Dorsolateral prefrontal cortex (tissue), 122 donors: ENCODE measurements at places on chromosomes 1 and 21.

GRCh38 chr21:26782747-26783146 is 62.5 kb downstream of the ADAMTS1 start:
- no peak for DNase-seq

DNA sequence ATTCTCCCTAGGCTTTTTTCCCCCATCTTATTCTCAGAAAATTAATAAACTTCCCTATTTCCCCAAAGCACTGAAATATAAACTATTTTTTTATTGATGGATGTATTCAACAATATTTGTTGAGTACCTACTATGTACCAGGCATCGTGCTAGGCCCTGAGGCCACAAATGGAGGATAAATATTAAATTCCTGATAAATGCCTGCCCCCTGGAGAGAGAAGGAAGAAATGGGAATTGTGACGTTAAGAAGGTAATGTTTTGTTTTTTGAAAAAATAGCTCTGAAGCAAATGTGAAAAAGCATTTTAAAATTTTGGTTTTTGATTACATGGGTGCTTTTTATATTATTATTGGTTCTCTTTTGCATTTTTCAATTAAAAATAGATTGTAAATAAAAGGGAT is 60.5 kb upstream of the DPT start:
- no peak for DNase-seq

- no peak for DNase-seq
Measured at GRCh38 chr1:203547771-203548421, 53.9 kb downstream of the OPTC start.

- no peak for DNase-seq
Measured at GRCh38 chr1:201218409-201218808, 27.8 kb downstream of the IGFN1 start.

GRCh38 chr1:78591971-78592370 is 28.3 kb upstream of the IFI44L start:
- DNase-seq: no peak

DNA sequence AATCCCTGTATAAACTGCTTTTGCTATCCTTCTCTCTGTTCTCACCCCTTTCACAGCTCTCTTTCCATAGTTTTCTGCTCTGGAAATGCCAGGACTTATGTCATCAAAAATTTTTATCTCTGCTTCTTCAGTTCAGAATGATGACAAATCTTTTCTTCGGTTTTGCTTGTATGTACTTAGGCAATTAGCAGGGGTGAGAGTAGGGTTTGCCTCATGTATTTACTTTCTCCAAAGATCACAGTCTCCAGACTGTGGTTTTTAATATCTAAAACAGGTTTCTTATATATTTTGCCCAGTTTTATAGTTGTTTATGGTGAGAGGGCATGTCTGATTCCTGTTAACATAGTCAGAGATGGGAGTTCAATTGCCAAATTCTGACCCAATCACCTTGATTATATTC is 235.4 kb upstream of the LYPLAL1 start:
- DNase-seq: no peak

DNA sequence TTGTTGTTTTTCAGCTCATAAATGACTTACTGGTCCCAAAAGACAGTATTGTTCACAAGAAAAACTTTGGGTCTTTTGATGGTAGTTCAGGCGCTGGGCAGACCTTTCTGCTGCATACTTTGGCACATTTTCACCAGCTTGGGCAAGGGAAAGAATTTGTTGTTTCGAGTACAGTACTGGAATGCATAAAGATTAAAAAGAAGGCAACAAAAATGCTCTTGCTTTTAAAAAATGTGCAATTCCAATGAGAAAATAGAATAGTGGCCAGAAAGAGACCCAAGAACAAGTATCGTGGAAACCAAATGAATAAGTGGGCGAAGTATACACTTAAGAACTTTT is 56.0 kb downstream of the CLIC6 start:
- DNase-seq: no peak

GRCh38 chr1:234913278-234913649 is 215.4 kb downstream of the TOMM20 start:
- DNase-seq: no peak

DNA sequence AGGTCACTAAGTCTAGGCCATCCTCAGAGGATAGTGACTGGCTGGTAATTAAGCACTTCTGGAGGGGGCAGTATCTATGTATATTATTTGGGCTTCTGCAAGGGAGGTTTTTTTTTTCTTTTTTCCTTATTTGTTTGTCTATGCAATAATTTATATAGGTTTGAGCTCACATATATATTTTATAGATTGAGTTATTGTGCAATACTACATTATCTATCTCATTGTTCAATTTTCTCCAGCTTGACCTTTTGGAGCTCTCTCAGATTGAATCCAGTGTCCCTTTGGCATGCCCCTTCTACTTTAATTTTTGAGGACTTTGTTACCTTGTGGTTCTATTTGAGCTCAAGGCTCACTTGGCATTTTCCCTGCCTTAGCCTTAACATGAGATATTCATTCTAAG is 852.1 kb downstream of the KCNT2 start:
- DNase-seq: no peak

GRCh38 chr1:28301368-28302174 is 27.3 kb upstream of the MED18 start:
- DNase-seq: no peak

DNA sequence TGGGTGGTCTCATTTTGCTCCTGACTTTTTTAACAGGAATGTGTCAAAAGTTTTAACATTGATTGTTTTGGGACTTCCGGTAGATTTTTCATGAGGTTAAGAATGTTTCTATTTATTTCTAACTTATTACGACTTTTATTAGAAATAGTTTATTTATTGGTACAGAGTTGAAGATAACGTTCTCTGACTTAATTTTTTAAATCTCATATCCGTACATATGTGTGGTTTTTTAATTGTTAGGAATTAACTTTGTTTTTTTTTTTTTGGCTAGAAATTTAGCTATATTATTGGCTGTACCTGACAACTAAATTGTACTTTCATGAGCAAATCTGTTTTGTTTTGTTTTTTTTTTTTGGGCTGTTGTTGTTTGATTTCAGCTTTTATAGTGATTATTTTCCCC is 32.0 kb downstream of the RNF2 start:
- no peak for DNase-seq

GRCh38 chr1:21871943-21872342 is 59.9 kb downstream of the LDLRAD2 start:
- no peak for DNase-seq

- DNase-seq: no peak
Measured at GRCh38 chr1:64839261-64839660, 94.4 kb downstream of the RAVER2 start.

GRCh38 chr1:184615301-184615700 is 139.4 kb downstream of the EDEM3 start:
- DNase-seq: no peak

DNA sequence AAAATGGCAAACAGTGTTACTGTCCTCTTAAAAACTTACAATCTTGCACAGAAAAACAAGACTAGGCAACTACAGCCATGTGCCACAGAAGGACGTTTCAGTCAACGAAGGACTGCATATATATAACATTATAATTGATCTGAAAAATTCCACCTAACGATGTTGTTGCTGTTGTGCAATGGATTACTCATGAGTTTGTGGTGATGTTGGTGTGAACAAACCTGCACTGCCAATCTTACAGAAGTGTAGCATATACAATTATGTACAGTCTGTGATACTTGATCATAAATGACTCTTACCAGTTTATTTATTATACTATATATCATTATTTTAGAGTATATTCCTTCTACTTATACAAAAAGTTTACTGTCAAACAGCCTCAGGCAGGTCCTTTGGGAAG is 6.8 kb upstream of the VAMP4 start:
- DNase-seq: no peak

- DNase-seq: no peak
Measured at GRCh38 chr1:226558036-226558650, 9.6 kb downstream of the STUM start.
